ENCODE measurements at places on chromosomes 5 and 9.
A peak's percentile ranks its signal among the peaks of the same experiment; 100 is the strongest.

GRCh38 chr5:176897263-176897662 lies 1.9 kb downstream of the HK3 start:
- DNase-seq: no peak

- no peak for DNase-seq
Measured at GRCh38 chr5:149349382-149349781, 4.1 kb downstream of the GRPEL2 start.

DNA sequence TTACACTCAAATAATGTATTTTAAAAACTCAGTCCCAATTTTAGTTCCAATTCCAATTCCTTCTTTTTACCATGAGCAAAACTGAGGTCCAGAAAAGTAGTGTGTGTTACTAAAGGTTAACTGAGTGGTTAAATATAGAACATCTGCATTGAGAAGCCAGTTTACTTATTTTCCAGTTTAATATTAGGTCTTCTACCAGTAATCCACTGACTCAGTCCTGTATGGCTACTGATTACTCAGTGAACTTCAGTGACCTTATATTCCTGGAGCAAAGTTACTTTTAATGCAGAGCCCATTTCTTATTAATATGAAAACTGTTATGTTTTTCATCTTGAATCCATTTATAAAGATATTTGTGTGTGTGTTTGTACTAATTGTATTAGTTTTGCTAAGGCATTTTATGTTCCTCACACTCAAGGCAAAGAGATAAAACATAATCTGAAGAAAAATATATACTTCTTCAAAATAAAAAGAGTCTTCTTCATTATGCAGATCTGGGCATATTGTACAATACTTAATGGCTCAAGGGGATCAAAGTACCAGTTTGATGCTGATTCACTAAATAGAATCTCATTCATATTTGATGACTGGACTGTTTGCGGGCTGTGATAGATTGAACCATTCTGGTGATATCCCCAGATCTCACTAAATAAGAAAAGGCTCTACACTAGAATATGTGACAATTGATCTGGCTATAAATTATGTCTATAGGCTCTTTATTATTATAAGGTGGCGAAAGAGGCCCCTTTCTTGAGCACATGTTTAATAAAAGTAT lies 60.8 kb downstream of the DMXL1 start:
- DNase-seq: no peak

- DNase-seq: no peak
Measured at GRCh38 chr5:83097689-83098231, 20.4 kb downstream of the XRCC4 start.

GRCh38 chr5:115096034-115096769 lies 73.5 kb downstream of the TRIM36 start:
- no peak for DNase-seq

GRCh38 chr5:139138109-139138508 lies 60.1 kb downstream of the SIL1 start:
- DNase-seq: no peak

- DNase-seq: no peak
Measured at GRCh38 chr5:14753947-14754346, 89.4 kb downstream of the OTULIN start.

DNA sequence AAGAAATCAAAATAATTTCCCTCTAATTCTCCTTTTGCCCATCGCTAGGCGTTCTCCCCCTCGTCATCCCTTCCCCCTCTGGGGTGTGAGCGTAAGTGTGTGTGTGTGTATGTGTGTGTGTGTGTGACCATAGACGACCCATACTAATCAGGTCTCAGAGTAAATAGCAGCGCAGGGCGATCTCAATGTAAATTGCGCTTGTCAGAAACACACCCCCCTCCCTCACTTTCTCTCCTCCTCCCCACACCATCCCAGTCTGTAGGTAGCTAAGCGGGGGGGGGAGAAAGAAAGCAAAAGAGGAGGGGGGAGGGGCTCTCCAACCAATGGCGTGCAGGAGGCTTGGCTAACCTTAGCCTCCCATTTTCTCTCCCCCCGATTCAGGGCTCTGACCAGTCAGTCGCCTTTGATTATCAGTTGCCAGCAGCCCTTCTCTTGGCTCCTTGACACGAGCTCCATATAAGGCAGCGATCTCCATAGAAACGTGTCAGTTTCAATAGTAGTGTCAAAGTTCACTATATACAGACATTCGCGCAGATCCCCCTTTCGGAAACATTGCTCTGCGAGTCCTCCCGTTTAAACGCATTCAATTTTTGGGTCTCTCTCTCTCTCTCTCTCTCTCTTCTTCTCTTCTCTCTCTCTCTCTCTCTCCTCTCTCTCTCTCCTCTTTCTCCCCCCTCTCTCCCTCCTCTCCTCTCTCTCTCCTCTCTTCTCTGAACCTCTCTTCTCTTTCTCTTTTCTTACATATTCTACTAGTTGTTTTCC lies at the start of gene NR2F1:
Gene NR2F1 (plus strand): TSS at position 546 of the 762 bp plus-strand sequence. CDS start 1,802 bp downstream, outside the sequence.
- peak; percentile 91 for DNase-seq

GRCh38 chr9:131636593-131636992 lies 91.3 kb downstream of the PRRT1B start:
- no peak for DNase-seq

GRCh38 chr5:93721511-93721910 lies 19.9 kb downstream of the POU5F2 start:
- DNase-seq: no peak

GRCh38 chr5:177486256-177486655 lies 11.1 kb downstream of the PDLIM7 start:
- no peak for DNase-seq

DNA sequence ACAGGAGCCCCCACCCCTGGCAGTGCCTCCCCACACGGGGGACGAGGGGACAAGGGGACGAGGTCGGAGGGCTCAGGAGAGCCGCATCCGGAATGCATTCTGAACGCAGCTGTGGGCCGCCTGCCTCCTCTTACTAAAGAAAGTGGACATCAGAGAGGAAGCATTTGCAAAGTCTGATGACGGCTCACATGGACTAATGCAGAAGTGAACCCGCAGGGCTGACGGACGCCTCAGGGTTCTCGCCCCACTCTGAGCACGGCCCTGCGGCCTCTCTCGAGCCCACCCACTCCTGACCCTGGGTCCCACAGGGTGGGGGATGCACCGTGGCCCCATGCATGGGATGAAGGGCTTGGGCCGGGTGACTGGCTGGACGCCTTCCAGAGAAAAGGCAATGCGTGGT lies 5.9 kb downstream of the LPCAT1 start:
- DNase-seq: peak; percentile 11

GRCh38 chr5:2695200-2695891 lies 56.1 kb downstream of the IRX2 start:
- no peak for DNase-seq

- DNase-seq: no peak
Measured at GRCh38 chr9:90969021-90969675, 167.5 kb downstream of the SYK start.

- no peak for DNase-seq
Measured at GRCh38 chr9:114925039-114925438, 5.4 kb downstream of the TNFSF8 start.

DNA sequence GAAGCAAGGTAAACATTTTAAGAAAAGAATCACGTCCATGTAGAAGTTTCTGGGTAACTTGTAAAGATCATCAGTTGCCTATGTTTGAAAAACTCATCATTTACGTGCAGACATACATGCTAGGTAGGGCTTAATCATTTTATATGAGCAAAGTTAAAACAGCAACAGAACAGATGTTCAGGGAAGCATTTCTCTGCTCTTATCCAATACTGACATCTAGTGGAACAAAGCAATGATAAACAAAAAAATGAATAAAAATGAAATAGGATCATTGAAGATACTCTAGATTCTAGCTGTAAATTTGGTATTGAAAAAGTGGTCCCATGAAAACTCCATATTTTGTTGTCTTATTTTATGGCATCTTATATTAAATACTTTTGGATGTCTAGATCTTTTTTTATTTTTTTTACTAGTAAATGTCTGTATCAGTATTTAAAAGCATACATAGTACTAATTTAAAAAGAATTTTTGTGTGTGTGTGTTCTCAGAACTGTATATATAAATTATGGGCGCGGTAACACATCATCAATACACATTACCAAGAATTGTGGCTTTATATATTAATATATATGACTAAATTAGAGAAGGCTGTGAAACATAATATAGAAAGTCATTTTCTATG lies 1050.2 kb downstream of the CDH12 start:
- DNase-seq: no peak

- DNase-seq: no peak
Measured at GRCh38 chr9:133269537-133270362, 5.3 kb downstream of the ABO start.

- no peak for DNase-seq
Measured at GRCh38 chr5:31845361-31845760, 206.4 kb downstream of the PDZD2 start.

- no peak for DNase-seq
Measured at GRCh38 chr5:54457094-54457862, 1.8 kb downstream of the HSPB3 start.

DNA sequence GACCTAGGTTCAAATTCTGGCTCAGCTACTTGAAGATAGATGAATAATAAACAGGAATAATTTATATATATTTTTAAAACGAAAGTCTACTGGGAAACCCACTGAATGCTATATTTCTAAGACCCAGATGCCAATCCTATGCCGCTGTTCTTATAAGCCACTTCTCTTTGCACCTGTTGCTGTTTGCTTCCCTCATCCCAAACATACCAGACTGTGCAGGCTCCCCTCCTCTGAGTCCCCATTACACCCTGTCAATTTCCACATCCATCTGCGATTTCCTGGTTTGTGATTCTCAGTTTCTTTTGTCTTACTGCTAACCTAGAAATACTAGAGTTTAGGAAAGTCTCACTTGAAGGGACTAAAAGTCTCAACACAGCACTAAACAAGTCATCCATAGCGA lies 92.8 kb upstream of the CAST start:
- no peak for DNase-seq

- DNase-seq: no peak
Measured at GRCh38 chr5:100771181-100771580, 131.9 kb downstream of the ST8SIA4 start.

GRCh38 chr5:131081913-131082488 lies 83.1 kb downstream of the HINT1 start:
- DNase-seq: no peak

DNA sequence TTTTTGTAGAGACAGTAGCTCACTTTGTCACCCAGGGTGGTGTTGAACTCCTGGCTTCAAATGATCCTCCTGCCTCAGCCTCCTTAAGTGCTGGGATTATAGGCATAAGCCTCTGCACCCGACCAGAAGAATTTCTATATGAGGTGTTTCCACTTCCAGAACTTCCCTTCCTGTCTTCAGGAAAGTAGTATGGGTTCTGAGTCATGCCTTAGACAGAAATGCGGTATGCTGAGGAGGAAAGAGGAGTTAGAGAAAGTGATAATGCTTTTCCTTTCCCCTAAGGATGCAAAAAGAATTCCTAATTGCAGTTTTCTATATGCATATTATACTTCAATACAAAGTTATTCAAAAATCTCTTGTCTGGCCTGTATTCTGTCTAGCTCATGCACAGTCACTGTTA lies 16.4 kb upstream of the ADAMTSL1 start:
- DNase-seq: no peak

- DNase-seq: no peak
Measured at GRCh38 chr9:68728731-68729130, 23.7 kb downstream of the PIP5K1B start.

DNA sequence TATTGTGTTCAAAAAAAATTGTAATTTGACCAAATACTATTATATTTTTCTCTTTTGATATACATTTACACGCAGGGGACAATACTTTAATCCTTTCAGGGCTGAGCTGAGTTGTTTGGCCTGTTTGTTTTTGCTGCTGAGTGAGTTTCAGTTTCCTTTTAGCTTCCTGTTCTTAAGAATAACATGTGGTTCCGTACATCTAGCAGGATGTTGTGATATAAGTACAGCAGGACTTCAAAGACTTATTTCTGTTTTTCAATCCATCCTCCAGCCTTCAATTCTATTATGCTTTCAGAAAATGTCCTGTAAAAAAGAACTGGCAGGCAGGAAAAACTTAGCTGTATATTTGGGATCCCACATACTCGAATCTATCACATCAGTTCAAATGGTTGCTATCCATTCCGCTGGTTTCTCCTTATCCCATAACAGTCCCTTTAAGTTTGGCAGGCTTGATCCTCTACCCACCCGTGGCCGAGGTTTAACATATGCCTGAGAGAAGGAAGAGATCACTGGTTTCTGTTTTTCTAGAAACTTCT lies 1037.3 kb upstream of the ACO1 start:
- no peak for DNase-seq

DNA sequence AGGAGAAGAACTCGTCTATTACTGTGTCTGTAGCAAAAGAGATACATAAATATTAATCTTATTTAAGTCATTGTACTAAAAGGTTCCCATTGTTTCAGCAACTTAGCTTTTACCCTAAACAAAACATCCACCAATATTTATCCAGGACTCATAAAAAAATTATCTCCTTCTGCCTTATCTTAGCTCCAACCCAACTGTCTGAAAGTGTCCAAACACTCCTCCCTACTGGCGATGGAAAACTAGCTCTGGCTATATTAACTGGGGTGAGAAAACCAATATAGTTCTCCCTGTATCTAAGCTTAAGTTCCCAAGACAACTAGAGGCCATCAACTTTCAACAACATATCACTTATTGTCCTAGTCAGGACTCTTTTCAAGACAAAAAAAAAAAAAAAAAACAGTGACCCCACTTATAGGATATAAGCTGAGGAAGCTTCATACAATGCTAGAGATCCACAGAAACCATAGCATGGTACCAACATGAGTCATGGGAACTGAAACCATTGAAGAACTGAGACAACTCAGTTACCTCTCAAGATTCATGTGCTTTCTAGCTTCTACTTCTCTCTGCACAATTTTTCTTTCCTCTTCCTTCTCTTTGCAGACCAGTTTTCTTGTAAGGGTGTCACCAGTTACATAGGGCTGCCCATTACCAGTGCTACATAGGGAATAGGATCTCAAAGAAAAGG lies 150.7 kb upstream of the RASA1 start:
- DNase-seq: no peak

- no peak for DNase-seq
Measured at GRCh38 chr9:93278144-93278543, 94.2 kb downstream of the WNK2 start.

DNA sequence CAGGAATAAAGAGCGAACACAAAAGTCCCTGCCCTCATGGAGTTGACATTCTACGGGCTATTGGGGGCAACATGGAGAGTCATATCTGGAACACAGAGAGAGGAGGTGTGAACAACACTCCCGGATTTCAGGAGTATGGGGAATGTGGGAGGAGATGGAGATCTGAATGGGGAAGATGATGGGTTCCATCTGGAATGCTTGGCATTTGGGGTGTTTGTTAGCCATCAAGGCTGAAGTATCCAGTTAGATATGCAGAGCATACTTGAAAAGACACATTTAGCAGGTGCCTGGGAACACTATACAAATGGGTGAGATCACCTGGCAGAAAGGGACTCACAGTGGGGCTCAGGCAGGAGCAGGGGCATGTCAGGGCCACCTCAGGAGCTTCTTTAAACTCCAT lies 61.1 kb downstream of the EGFLAM start:
- no peak for DNase-seq

DNA sequence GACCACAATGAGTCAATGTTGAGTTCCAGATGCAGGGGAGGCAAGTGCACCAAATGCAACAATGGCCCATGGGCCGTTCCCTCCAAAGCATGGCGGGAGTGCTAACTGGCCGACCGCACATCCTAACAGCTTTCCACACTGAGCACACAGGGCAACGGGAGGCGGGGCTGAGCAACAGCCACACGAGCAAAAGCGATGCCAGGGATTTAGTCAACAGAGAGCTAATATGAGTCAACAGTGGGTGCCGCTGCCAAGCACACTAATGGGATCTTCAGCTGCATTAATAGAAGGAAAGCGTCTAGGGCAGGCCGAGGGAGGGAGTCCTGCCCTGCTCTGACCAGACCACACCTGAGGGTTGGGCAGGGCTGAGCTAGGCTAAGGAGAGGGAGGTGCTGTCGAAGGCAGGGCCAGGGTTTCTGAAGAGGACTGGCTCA lies 4.6 kb downstream of the EPB41L4B start:
- DNase-seq: peak; percentile 66

All from tibial nerve (tissue), 4 donors.